ENCODE measurements at places on chromosomes 3 and 15. TPM values are rescaled to one million over a fixed set of nuclear protein-coding genes. Genes with fewer than 3 reads are reported as not detected.
A peak's percentile ranks its signal among the peaks of the same experiment; 100 is the strongest.

GRCh38 chr15:81776976-81777375, 268.8 kb downstream of the MEX3B start:
- no peak for DNase-seq
- H3K36me3 ChIP-seq, result no peaks in the 10 kb centered on the region
- no peak overlapping the region for H3K27ac ChIP-seq
- H3K4me3 ChIP-seq, result no peak overlapping the region

DNA sequence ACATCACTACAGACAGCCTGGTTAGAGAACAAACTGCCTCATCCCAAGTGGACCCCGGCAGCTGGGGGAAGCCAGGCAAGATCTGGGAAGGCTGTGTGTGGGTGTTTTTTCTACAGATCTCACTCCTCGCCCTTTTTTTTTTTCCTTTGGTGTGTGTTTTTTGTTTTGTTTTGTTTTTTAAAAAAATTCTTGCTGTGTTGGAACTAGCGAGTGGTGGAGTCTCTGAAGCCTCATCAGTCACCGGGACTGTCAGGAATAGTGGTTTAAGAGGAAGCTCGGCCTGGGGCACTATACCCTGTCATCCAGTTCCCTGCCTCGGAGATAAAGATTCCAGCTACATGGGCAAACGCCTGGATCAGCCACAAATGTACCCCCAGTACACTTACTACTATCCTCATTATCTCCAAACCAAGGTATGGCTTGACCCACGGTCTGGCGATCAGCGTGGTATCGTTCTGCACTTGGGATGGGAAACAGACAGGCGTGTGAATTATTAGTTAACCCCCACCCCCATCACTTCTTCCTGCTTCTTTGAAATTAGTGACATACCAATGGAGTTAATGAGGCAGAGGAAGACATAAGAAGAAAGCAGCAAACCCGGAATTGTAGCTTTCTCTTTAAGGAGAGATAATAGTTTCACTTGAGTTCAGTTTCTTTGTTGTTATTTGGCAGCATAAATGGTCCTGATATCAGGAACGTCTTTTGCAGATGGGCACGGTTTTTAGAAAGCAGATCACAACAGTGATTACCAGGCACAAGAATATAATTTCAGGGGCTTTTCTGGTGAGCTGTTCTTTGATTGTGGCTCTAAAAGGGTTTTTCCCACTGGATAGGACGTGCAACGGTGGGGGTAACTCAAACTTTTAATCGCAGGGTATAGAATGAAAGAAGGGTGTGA, 722 bp downstream of the RBMS3 start:
- peak overlapping the region; percentile 71 for H3K4me3 ChIP-seq
- DNase-seq, result no peak
- peak overlapping the region; percentile 88 for H3K27ac ChIP-seq
- peaks cover 22% of the 10 kb centered on the region for H3K4me1 ChIP-seq

GRCh38 chr15:77904901-77905300, 172.6 kb downstream of the TBC1D2B start:
- H3K27ac ChIP-seq, result no peak overlapping the region
- DNase-seq, result no peak
- H3K4me1 ChIP-seq, result no peaks in the 10 kb centered on the region
- H3K4me3 ChIP-seq, result no peak overlapping the region
- no peaks in the 10 kb centered on the region for H3K36me3 ChIP-seq

DNA sequence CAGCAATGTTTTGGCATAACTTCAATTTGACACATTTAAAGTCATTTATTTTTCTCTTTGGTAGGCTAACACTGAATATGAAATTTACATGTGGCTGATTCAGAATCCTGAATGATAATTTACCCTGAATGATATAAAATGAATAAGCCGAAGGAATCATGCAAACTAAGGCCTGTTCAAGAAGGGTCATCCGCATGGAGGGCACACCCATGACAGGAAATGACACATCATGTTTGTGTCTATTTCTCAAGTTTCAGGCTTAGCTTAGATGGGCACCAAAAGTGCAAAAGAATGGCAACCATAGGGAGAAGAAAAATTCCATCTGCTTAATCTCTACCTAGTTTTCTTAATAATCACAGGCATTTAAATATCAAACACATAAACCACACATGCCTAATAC, 141.5 kb downstream of the DUT start:
- H3K27ac ChIP-seq, result no peak overlapping the region
- no peaks in the 10 kb centered on the region for H3K27me3 ChIP-seq
- no peak overlapping the region for H3K4me3 ChIP-seq
- H3K4me1 ChIP-seq, result no peaks in the 10 kb centered on the region
- DNase-seq, result no peak

DNA sequence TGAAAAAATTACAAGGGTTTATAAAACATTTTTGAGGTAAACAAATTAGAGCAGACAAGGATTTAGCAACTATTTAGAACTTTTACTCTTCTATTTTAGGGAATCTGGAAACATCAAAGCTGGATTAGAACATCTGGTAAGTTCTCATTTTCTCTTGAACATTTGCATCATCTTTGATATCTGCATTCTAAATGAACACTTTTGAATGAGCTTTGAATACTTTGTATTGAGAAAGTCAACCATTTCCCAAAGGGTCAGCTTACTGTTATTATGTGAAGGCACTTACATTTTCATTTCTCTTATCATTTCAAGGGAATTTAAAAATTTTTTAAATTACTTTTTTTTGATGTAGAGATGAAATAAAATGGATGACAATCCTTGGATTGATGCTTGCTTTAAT, 188.1 kb downstream of the RSRC1 start:
- no peaks in the 10 kb centered on the region for H3K27me3 ChIP-seq
- DNase-seq, result no peak
- H3K36me3 ChIP-seq, result no peaks in the 10 kb centered on the region
- no peak overlapping the region for H3K27ac ChIP-seq

GPX1 gene
- 75.2 TPM for total RNA-seq

SI gene
- total RNA-seq, result not detected

DNA sequence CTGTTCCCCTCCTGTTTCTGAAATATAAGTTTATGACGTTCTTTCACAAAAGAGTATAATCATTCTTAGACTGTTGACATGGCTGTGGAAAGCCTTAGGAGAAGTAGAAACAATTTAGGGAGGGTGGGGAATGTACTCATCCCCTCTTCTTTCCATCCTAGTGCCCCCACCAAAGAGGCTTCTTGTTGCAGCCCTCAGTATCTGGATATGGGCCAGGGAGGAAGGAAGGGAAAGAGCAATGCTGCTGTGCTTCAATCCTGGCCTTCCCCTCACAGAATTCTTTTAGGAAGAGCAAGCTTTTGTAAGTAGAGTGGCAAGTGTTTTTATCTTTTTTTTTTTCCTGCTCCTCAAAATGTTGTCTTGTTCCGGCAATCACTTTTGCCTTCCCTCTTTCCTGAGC, 1.7 kb downstream of the INAFM2 start:
- DNase-seq, result no peak
- peaks cover 28% of the 10 kb centered on the region for H3K4me1 ChIP-seq
- H3K4me3 ChIP-seq, result peak overlapping the region; percentile 74
- no peaks in the 10 kb centered on the region for H3K27me3 ChIP-seq
- no peaks in the 10 kb centered on the region for H3K36me3 ChIP-seq

DNA sequence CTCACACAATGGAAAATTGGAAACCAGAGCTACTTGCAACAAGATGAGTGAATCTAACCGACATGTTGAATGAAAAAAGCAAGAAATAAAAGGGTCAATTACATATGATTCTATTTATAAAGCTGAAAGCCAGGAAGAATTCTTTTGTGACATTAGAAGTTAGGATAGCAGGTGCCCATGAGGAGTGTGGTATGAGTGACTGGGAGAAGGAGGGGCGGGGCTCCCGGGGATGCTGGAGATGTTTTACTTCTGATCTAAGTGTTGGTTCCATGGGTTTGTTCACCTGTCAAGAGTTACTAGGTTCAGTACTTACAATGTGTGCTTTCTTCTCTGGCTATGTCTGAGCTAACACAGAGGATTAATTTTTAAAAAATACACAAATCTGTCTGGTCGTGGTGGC, 60.8 kb downstream of the NSMCE3 start:
- H3K4me3 ChIP-seq, result no peak overlapping the region
- H3K27me3 ChIP-seq, result no peaks in the 10 kb centered on the region
- H3K27ac ChIP-seq, result no peak overlapping the region
- H3K4me1 ChIP-seq, result no peaks in the 10 kb centered on the region
- H3K36me3 ChIP-seq, result no peaks in the 10 kb centered on the region

Data from gastrocnemius medialis (tissue), 4 donors.